ENCODE measurements at places on chromosomes 5 and 9.
A peak's percentile ranks its signal among the peaks of the same experiment; 100 is the strongest.

GRCh38 chr5:133882846-133883245 is 85.6 kb downstream of the C5orf15 start:
- peak; percentile 47 for DNase-seq

- no peak for DNase-seq
Observed at GRCh38 chr5:102975457-102976182, 144.3 kb downstream of the GIN1 start.

GRCh38 chr5:11902201-11902619 is 2.0 kb downstream of the CTNND2 start:
- DNase-seq = no peak

DNA sequence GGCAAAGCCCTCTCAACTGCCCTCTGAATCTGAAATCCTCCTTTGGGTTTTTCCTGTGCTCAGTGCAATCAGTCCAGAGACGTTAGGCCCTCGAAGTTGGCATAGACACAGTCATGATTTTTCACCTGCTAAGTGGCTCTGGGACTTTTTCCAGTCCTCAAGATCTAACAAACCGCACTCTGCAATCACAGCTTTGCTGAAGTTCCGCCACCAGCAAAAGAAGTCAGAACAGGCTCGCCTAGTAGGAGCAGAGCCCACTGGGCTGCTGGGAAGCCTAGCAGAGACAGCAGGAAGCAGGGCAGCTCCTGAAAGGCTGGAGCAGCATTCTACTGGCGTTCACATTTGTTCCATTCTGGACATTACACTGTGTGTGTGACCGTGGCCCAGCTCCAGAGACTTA is 222.8 kb upstream of the KIF2A start:
- no peak for DNase-seq

DNA sequence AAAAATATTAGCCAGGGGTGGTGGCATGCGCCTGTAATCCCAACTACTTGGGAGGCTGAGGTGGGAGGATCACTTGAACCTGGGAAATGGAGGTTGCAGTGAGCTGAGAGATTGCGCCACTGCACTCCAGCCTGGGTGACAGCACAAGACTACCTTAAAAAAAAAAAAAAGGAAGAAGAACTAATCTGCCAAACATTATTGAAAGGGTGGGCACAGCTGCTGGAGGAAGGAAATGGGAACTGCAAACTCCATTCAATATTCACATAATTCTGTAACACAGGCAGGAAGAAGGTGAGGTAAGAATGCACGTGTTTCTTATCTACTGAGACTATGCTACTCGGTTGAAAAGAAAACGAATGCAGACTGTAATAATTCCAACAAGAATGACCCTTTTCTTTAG is 121.1 kb upstream of the GNA14 start:
- DNase-seq = no peak

DNA sequence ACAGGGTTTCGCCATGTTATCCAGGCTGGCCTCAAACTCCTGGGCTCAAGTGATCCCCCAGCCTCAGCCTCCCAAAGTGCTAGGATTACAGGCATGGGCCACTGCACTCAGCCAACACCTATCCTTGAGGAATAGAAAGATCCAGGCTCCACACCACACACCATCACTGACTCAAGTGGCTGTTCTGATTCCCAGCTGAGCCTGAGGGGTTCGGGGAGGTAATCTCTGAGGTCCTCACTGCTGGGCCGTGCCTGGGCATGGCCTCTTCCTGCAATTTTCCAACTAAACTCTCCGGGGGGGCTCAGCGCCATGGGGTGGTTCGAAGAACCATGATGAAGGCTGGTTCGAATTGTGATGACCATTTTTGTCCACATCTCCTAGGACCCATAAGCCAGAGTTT is 31.0 kb upstream of the IL17B start:
- no peak for DNase-seq

DNA sequence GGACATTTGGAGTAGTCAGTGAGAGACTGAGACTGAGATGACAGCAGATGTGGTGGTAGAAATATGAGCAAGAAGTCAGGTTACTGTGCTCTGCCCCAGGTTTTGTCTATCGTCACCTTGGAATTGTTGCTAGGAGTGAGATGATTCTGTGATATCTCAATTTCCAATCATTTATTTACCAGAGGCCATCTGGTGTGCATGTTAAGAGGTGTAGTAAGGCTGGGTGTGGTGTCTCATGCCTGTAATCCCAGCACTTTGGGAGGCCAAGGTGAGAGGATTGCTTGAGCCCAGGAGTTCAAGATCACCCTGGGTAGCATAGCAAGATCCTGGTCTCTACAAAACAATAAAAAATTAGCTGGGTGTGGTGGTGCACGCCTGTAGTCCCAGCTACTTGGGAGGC is 38.6 kb upstream of the CARTPT start:
- DNase-seq = no peak

- no peak for DNase-seq
Observed at GRCh38 chr9:72978744-72979143, 25.9 kb upstream of the ALDH1A1 start.

- DNase-seq = no peak
Observed at GRCh38 chr5:127358284-127358683, 67.7 kb downstream of the MEGF10 start.

DNA sequence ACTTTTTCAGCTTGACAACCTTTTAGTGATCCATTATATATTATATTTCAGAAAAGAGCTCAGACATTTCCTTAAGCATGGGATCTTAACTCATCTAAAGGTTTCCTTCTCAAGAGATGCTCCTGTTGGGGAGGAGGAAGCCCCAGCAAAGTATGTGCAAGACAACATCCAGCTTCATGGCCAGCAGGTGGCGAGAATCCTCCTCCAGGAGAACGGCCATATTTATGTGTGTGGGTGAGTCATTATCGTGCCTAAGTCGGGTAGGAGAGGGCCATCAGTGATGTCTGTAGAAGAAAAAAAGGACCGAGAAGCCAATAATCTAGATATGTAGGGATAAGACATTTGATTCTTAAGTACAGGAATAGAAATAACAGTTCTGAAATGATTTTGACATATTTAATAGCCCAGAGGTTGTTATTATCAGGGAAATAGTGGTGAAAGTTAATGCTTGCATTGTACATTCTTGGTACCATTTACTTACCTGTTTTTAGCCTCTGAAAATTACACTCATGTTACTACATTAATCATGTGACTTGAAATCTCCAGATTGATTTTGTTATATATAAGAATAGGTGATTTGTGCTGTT is 28.2 kb downstream of the MTRR start:
- DNase-seq = peak; percentile 38

- no peak for DNase-seq
Observed at GRCh38 chr9:127531676-127532075, 80.4 kb downstream of the LRSAM1 start.

DNA sequence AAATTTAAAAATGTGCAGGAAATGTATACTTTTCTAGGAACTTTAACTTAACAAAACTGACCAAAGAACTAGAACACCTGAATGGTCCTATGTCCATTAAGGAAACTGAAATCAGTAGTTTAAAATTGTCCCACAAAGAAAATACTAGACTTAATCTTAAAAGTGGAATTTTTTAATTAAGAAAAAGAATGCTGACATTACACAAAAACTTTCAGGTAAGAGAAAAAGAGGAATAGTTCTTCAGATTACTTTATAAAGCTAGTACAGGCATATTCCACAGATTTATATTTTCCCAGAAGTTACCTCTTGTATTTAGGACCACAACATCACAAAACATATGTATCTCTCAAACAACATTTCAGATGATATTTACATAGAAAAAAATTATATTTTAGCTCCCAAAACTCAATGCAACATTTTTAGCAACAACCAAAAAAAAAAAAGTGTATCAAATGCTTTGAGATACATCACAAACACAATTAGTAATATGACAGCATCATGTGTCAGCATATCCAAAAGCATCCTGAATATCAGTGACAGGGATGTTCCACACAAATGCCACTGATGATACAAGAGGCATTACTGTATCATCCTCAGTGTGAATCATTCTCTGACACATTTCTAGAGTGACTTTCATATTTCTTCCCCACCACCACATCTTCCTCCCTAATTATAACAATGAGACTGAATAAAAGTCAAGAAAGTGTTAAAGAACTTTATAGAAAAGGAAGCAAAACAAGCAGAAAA is 264.0 kb downstream of the EPB41L4A start:
- no peak for DNase-seq

Data from NCI-H1417 (cell line).